ENCODE measurements at places on chromosomes 7 and 10. TPM values are rescaled to one million over a fixed set of nuclear protein-coding genes. Genes with fewer than 3 reads are reported as not detected.

The VGF gene
- total RNA-seq: 0.44 TPM

The NANOS1 gene
- 0.23 TPM for total RNA-seq

DNA sequence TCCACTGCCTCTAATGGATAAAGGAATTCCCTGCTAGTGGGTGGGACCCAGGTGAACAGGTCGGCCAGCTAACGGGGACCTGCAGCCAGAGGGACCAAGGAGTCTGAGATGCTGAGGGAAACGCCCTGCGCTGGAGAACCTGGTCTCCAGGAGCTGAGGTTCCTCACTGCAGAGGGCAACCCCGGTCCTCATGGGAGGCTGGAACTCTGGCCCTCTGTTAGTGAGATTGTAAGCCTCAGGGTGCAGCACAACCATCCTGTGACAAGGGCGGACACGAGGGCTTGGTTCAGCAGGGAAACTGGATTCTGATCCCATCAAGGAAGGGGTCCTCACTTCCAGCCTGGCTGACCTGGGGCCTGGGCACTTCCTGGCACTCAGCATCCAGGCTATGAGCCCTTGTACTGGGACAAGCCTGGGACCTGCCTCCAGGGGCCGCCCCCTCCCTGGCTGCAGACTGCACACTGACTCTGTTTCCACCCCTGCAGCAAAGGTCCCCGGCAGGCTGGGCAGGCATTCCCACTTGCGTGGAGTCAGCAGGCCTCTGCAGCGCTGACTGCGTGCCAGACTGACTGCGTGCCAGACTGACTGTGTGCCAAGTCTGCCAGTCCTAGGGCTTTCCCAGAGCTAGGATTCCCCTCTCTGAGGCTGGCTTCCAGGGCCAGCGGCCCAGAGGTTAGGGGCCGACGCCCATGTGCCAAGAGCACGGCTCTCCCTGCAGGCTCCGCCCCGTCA lies 143.2 kb downstream of the MAPK8 start:
- no peaks in the 10 kb centered on the region for H3K36me3 ChIP-seq
- H3K4me3 ChIP-seq: no peak overlapping the region
- peaks cover 5% of the 10 kb centered on the region for H3K4me1 ChIP-seq
- no peak overlapping the region for H3K27ac ChIP-seq
- no peak for DNase-seq

The TFR2 gene
- 11.1 TPM for total RNA-seq

DNA sequence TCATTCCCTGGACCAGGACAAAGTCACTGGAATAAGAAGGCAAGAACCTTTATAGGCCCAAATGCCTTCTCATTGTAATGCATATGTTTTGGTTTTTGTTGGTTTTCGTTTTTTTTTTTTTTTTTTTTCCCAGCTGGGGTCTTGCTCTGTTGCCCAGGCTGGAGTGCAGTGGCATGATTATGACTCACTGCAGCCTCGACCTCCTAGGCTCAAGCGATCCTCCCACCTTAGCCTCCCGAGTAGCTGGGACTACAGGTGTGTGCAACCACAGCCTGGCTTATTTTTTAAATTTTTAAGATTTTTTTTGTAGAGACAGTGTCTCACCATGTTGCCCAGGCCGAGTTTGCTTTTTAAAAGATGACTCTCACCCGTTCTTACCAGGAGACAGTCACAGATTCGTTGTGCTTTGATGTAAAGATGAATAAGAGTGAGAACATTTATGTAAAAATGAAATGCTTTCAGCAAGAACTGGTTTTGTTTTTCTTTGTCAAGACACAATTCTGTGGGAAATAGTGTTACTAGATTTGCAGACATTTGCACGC lies 7.6 kb downstream of the IQCE start:
- H3K27ac ChIP-seq: peak overlapping the region; percentile 55
- DNase-seq: no peak
- H3K36me3 ChIP-seq: no peaks in the 10 kb centered on the region
- H3K4me3 ChIP-seq: peak overlapping the region; percentile 29

The COL1A2 gene
- 1.6 TPM for total RNA-seq

- H3K27ac ChIP-seq: no peak overlapping the region
- no peaks in the 10 kb centered on the region for H3K4me1 ChIP-seq
- DNase-seq: no peak
- H3K27me3 ChIP-seq: no peaks in the 10 kb centered on the region
- no peak overlapping the region for H3K4me3 ChIP-seq
Observed at GRCh38 chr7:134419085-134419484, 39.8 kb downstream of the AKR1B1 start.

DNA sequence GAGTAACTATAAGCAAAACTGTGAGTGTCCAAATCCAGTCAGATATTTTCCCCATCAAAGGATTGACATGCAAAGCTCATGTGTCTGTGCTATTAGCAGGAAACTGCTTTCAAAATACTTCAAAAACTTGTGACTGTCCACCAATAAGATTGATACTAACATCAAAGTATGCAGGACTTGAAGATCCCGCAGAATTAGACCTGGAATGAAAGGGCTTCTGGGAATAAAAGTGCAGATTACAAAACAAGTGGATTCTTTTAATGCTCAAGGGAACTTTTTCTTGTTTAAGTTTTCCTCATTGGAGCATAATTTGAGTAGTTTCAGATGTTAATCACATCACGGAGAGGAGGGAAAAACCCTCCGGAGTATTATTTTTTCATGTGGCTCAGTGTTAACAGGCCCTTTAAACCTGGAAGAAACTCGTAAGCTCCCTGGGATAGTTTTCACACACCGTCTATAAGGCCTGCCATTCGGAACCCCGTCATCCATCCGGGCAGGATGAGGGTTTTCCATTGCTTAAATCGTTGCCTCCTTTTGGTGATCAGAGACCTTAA lies 33.9 kb upstream of the MKX start:
- no peak for DNase-seq
- no peak overlapping the region for H3K4me3 ChIP-seq
- no peaks in the 10 kb centered on the region for H3K4me1 ChIP-seq
- H3K27me3 ChIP-seq: peaks cover 53% of the 10 kb centered on the region
- no peak overlapping the region for H3K27ac ChIP-seq

DNA sequence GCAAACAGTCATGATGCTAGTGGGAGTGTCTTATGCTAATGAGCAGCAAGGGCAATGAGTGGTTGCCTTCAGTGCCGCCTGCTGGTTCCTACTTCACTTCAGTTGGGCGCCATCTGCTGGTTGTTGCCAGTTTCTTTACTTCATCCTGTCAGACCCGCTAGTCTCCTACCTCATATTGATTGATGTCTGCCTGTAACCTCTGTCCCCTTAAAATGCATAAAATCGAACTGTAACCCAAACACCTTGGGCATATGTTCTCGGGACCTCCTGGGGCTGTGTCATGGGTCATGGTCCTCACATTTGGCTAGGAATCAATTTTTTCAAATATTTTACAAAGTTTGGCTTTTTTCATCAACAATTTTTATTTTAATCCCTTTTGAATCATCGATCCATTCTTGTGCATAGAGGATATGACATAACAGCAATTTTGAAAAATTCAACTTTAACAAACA lies 62.8 kb upstream of the C7orf33 start:
- H3K36me3 ChIP-seq: no peaks in the 10 kb centered on the region
- DNase-seq: peak; percentile 93
- peaks cover 69% of the 10 kb centered on the region for H3K27me3 ChIP-seq
- H3K4me3 ChIP-seq: no peak overlapping the region
- H3K4me1 ChIP-seq: peaks cover 5% of the 10 kb centered on the region

The CUZD1 gene
- total RNA-seq: 3.6 TPM

DNA sequence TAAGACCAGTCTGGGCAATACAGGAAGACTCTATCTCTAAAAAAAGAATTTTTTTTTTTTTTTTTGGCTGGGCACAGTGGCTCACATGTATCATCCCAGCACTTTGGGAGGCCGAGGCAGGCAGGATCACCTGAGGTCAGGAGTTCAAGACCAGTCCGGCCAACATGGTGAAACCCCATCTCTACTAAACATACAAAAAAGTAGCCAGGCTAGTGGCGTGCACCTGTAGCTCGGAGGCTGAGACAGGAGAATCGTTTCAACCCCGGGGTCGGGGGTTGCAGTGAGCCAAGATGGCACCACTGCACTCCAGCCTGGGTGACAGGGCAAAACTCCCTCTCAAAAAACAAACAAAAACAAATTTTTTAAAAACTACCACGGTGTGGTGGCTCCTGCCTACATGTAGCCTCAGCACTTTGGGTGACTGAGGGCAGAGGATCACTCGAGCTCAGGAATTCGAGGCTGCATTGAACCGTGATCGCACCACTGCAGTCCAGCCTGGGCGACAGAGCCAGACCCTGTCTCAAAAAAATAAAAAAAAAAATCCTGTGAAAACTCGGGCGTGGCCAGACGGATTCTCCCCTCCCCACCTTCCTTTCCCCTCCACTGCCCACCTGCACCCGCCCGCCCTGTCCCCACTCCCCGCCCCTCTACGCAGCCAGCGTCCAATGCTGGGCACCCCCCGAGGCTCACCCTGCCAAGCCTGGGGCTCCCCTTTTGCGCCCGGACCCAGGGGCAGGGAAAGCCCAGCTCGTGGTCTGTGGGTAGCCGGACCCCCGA lies 745 bp upstream of the ORAI2 start:
- H3K4me1 ChIP-seq: peaks cover 58% of the 10 kb centered on the region
- peak overlapping the region; percentile 55 for H3K4me3 ChIP-seq
- H3K36me3 ChIP-seq: peaks cover 18% of the 10 kb centered on the region
- no peak for DNase-seq

The MRPS24 gene
- 96.2 TPM for total RNA-seq

- DNase-seq: no peak
- no peak overlapping the region for H3K4me3 ChIP-seq
- no peaks in the 10 kb centered on the region for H3K4me1 ChIP-seq
- peaks cover 3% of the 10 kb centered on the region for H3K27me3 ChIP-seq
- no peak overlapping the region for H3K27ac ChIP-seq
Observed at GRCh38 chr7:108189733-108190388, 59.7 kb upstream of the LAMB4 start.

The EPC1 gene
- total RNA-seq: 32.1 TPM

DNA sequence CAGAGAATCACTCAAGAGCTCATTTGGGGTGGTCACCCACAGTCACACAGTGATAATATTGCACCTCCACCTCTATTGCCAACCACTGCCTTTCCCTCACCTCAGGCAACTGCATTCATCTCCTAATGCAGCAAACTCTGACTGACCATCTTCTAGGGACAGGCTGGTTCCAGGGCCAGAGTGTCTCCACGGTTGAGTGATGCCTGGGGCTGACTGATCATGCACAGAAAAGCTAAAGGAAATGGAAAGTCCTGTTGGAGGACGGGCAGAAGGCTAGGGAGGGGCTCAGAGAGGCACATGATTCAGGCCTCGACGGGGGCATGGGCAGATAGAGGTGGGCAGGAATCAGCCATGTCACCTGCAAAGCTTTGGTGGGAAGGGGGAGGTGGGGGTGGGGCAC lies 127.1 kb upstream of the TNS3 start:
- DNase-seq: no peak
- H3K27me3 ChIP-seq: no peaks in the 10 kb centered on the region
- no peaks in the 10 kb centered on the region for H3K4me1 ChIP-seq
- H3K36me3 ChIP-seq: no peaks in the 10 kb centered on the region
- no peak overlapping the region for H3K27ac ChIP-seq
- H3K4me3 ChIP-seq: no peak overlapping the region

GRCh38 chr7:151758622-151759540 lies 118.0 kb downstream of the PRKAG2 start:
- no peak overlapping the region for H3K27ac ChIP-seq
- no peak for DNase-seq
- no peak overlapping the region for H3K4me3 ChIP-seq
- no peaks in the 10 kb centered on the region for H3K36me3 ChIP-seq

The C10orf67 gene
- total RNA-seq: 0.07 TPM

- H3K4me3 ChIP-seq: no peak overlapping the region
- H3K27ac ChIP-seq: no peak overlapping the region
- H3K4me1 ChIP-seq: no peaks in the 10 kb centered on the region
- H3K27me3 ChIP-seq: no peaks in the 10 kb centered on the region
Observed at GRCh38 chr7:31372231-31372959, 31.9 kb upstream of the NEUROD6 start.

The ZNF804B gene
- not detected for total RNA-seq

DNA sequence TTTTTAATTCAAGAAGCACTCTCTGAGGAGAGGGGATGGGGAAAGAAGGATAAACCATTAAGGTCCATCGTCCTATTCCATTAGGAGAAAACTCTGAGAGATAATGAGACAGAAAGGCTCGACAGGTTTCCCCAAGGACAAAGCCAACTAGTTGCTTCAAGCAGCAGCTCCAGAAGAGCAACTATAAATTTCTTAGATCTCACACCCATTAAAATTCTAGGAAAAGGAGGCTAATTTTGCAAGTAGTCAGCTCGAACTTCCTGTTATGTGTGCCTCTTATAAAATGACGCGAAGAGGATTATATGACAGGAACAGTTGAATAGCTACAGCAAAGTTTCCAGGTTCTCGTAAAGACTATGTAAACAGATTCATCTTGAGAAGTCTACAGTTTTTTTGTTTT lies 52.0 kb upstream of the ST8SIA6 start:
- DNase-seq: no peak
- peaks cover 3% of the 10 kb centered on the region for H3K27me3 ChIP-seq

- no peak overlapping the region for H3K27ac ChIP-seq
- peaks cover 3% of the 10 kb centered on the region for H3K36me3 ChIP-seq
- DNase-seq: no peak
- H3K4me1 ChIP-seq: peaks cover 6% of the 10 kb centered on the region
- H3K4me3 ChIP-seq: no peak overlapping the region
Observed at GRCh38 chr7:77245015-77245755, 45.6 kb upstream of the FGL2 start.

The SPACDR gene
- 5.0 TPM for total RNA-seq

The TMEM130 gene
- total RNA-seq: not detected

- no peak for DNase-seq
- no peaks in the 10 kb centered on the region for H3K36me3 ChIP-seq
- H3K27me3 ChIP-seq: no peaks in the 10 kb centered on the region
Observed at GRCh38 chr10:106435081-106435480, 729.4 kb downstream of the SORCS1 start.

DNA sequence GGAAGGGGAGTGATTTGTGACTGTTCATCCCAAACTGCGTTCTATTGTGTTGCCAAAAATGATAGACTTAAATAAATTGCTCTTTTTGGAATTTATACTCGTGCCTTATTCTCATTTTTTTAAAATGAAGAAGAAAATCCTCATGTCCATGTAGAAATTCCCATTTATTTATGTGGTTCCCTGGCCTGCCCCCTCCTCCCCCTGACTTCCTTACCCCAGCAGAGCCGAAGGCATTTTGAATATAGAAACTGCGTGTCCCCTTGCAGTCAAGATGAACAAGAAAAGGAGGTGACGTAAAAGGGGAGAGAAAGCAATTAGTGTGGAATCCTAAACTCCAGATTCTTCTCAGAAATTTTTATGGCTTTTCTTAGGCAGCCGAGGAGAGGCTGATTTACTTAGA lies 126.1 kb downstream of the FAM204A start:
- no peaks in the 10 kb centered on the region for H3K36me3 ChIP-seq
- H3K4me1 ChIP-seq: no peaks in the 10 kb centered on the region
- H3K27me3 ChIP-seq: peaks cover 9% of the 10 kb centered on the region
- no peak overlapping the region for H3K27ac ChIP-seq
- DNase-seq: no peak
